ENCODE measurements at places on chromosomes 6 and 20. TPM values are rescaled to one million over a fixed set of nuclear protein-coding genes. Genes with fewer than 3 reads are reported as not detected.
A peak's percentile ranks its signal among the peaks of the same experiment; 100 is the strongest.

DNA sequence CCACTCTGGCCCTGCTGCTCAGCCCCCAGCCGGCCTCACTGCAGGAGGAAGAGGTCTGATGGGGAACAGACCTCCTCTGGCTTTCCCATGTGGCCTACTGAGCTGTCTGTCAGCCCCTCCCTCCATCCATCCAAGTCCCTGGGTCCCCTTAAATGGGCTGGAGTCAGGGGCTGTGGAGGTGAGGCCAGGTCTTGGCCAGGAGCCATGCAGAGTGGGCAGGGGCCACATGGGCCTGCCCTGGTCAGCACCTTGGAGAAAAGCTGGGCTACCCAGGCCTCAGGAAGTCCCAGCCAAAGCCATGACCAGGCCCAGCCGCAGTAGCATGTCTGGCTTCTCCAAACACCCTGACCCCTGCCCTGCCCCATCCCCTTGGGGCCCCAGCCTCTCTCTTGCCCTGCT, 6.3 kb downstream of the SPDEF start:
- no peaks in the 10 kb centered on the region for H3K27me3 ChIP-seq
- no peak for DNase-seq
- H3K4me1 ChIP-seq = no peaks in the 10 kb centered on the region
- H3K36me3 ChIP-seq = no peaks in the 10 kb centered on the region
- no peak overlapping the region for H3K27ac ChIP-seq

DNA sequence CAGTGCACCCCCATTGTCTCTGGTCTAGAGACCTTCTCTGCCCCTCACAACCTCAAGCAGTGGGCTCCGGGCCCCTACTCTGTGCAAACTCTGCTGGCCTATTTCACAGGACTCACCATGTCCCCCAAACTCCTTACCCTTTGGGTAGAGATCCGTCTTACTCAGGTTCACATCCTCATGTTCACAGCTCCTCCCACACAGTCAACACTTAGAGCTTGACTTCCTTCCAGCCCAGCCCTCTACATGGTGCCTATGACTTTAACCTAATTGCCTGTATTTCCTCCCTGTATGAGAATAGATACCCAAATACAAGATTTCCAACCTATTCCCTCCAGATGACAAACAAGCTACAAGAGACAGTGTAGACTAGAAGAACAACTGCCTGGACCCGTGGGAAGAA, 528.6 kb upstream of the JARID2 start:
- no peak overlapping the region for H3K4me3 ChIP-seq
- no peak for DNase-seq
- no peak overlapping the region for H3K27ac ChIP-seq
- H3K36me3 ChIP-seq = no peaks in the 10 kb centered on the region

DNA sequence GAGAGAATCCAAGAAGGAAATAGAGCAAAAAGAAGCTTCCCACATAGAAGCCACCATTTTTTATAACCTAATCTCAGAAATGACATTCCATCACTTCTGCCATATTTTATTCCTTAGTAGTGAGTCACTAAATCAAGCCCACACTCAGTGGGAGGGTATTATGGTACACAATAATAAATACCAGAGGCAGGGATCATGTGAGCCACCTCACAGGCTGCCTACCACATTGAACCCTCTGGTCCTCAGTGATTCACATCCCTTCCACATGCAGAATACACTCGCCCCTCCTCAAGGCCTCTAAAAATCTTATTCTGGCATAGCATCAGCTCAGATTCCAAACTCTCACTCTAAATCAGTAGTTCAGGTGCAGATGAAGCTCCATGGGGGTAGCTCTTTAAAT, 49.4 kb downstream of the TMC2 start:
- no peak overlapping the region for H3K27ac ChIP-seq
- no peaks in the 10 kb centered on the region for H3K4me1 ChIP-seq
- no peak for DNase-seq
- H3K27me3 ChIP-seq = no peaks in the 10 kb centered on the region
- no peaks in the 10 kb centered on the region for H3K36me3 ChIP-seq

TMEM151B gene
- total RNA-seq = 1.2 TPM

GRCh38 chr6:107767637-107768036, 56.5 kb downstream of the SCML4 start:
- no peak for DNase-seq
- no peaks in the 10 kb centered on the region for H3K36me3 ChIP-seq
- 0 out of 2 replicates have a peak, but pooled peaks cover 2% of the 10 kb centered on the region for H3K4me1 ChIP-seq
- no peaks in the 10 kb centered on the region for H3K27me3 ChIP-seq
- no peak overlapping the region for H3K4me3 ChIP-seq
- H3K27ac ChIP-seq = no peak overlapping the region

DNA sequence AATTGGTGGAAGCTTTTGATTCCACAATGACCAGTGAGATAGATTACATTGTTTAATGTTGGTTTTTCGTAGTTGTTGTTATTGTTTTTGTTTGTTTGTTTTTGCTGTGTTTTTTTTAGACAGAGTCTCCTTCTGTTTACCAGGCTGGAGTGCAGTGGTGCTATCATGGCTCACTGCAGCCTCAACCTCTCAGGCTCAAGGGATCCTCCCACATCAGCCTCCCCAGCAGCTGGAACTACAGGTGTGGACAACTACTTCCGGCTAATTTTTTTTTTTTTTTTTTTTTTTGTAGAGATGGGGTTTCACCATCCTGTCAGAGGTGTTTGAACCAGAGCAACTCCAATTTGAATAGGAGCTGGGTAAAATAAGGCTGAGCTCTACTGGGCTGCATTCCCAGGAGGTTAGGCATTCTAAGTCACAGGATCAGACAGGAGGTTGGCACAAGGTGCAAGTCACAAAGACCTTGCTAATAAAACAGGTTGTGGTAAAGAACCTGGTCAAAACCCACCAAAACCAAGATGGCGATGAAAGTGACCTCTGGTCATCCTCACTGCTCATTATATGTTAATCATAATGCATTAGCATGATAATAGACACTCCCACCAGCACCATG, 10.9 kb upstream of the AKAP12 start:
- no peak overlapping the region for H3K27ac ChIP-seq
- H3K27me3 ChIP-seq = no peaks in the 10 kb centered on the region
- no peak overlapping the region for H3K4me3 ChIP-seq
- no peak for DNase-seq

LY6G6D gene
- not detected for total RNA-seq

GRCh38 chr20:63496596-63497120, 2.2 kb downstream of the EEF1A2 start:
- no peaks in the 10 kb centered on the region for H3K36me3 ChIP-seq
- peaks cover 10% of the 10 kb centered on the region for H3K4me1 ChIP-seq
- no peak overlapping the region for H3K27ac ChIP-seq
- no peak overlapping the region for H3K4me3 ChIP-seq
- DNase-seq = no peak

SIRPA gene
- 0.93 TPM for total RNA-seq

DNA sequence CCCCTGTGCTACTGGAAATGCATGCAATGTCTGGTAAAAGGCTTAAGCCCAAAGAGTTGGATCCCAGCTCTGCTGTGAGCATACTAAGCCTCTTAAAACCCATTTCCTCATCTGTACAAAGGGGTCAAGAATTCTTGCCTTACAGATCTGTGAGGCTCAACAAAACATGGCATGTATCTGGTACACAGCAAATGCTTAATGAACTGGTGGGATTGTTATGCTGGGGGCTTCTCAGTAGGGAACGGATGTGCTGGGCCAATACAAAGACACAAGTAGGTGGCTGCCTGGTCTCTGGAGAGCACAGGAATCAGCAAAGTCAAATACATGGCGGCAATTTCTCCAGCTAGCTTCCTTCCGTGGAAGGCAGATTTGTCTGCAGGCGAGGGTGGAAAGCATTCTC, 62.3 kb downstream of the LAMP5 start:
- no peaks in the 10 kb centered on the region for H3K4me1 ChIP-seq
- H3K36me3 ChIP-seq = no peaks in the 10 kb centered on the region
- H3K4me3 ChIP-seq = no peak overlapping the region
- no peak overlapping the region for H3K27ac ChIP-seq
- DNase-seq = no peak

FAM217A gene
- not detected for total RNA-seq

DNA sequence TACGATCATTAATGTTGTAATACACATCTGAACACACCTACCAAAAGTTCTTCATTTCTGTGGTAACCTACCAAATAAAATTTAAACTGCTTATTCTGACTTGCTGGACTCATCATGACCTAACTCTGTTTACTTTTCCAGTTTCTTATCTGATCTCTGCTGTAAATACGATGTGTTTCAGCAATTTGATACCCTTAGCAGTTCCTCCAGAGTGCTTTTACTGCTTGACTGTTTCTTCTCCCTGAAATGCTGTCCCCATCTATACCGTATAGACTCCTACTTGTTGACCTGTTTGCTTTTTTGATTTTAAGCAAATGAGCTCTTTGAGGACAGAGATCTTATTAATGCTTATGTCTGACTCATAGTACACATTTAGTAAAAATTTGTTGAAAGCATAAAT, 119.5 kb downstream of the SCAF8 start:
- H3K27me3 ChIP-seq = no peaks in the 10 kb centered on the region
- H3K4me3 ChIP-seq = no peak overlapping the region
- no peaks in the 10 kb centered on the region for H3K36me3 ChIP-seq
- no peak for DNase-seq
- H3K4me1 ChIP-seq = peaks cover 13% of the 10 kb centered on the region

PAX1 gene
- total RNA-seq = not detected

- peaks cover 4% of the 10 kb centered on the region for H3K4me1 ChIP-seq
- H3K27ac ChIP-seq = no peak overlapping the region
- H3K27me3 ChIP-seq = no peaks in the 10 kb centered on the region
- H3K4me3 ChIP-seq = no peak overlapping the region
- DNase-seq = no peak
Measured at GRCh38 chr6:46284475-46284874, 113.7 kb upstream of the ENPP5 start.

DNA sequence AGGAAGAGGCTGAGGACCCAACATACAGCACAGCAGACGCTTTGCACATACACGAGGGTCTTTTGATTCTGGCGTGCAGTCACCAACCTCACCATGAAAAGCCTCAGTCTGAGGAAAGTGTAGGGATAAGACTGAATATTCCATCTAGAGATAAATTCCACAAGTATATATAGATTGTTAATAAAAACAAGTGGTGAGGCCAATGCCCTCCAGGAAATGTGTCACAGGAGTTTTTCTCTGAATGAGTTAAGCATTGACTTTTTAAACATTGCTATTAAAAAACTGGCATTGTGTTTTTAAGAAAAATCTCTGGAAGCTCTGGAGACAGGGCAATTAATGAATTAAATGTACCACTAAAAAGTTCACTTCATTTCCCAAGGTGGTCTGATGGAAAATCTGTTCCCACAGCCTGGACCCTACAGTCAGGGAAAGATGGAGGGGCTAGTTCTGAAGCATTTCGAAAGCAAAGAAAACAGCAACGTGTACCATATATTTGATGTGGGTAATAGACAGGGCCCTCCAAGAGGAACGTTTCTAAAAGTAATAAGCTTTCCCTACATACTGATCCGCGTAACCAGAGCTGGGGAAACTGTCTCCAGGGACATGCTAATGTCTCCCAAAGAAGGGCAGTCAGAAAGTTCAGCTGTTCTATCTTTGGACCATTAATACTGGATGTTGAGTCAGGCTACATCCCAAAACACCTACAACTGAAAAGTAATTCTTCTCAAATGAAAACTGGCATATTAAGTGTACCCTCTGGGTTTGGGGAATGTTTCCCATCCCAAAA, 301.1 kb downstream of the FOXC1 start:
- no peaks in the 10 kb centered on the region for H3K27me3 ChIP-seq
- no peaks in the 10 kb centered on the region for H3K4me1 ChIP-seq
- H3K4me3 ChIP-seq = no peak overlapping the region
- H3K36me3 ChIP-seq = no peaks in the 10 kb centered on the region
- peak; percentile 25 for DNase-seq

DNA sequence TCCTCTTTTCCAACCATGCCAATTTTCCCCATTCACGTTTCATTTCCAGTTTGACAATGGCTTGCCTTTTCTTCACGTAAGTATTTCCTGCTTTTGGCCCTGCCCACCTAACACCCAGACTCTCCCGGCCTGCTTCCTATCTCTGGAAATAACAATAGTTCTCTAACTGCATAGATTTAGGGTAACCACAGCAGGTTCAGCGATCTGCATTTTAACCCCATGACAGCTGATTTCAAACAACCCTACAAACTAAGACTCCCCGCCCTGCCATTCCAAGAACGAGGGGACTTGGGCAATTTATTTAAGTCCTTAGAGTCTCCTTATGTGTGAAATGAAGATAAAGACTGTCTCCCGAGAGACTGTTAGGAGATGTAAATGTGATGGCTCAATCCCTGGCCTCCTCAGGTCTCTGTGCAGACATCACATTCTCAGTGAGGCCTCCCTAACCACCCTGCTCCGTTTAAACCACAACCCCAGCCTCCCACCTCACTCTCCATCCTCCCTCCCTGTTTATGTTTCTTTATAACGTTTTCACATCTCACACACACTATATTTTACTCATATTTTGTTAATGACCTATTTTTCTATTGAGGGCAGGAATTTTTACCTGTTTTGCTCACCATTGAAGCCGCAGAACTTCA, 134.8 kb downstream of the GJA10 start:
- H3K27me3 ChIP-seq = no peaks in the 10 kb centered on the region
- H3K27ac ChIP-seq = no peak overlapping the region
- no peaks in the 10 kb centered on the region for H3K36me3 ChIP-seq
- H3K4me3 ChIP-seq = no peak overlapping the region
- peaks cover 25% of the 10 kb centered on the region for H3K4me1 ChIP-seq

DNA sequence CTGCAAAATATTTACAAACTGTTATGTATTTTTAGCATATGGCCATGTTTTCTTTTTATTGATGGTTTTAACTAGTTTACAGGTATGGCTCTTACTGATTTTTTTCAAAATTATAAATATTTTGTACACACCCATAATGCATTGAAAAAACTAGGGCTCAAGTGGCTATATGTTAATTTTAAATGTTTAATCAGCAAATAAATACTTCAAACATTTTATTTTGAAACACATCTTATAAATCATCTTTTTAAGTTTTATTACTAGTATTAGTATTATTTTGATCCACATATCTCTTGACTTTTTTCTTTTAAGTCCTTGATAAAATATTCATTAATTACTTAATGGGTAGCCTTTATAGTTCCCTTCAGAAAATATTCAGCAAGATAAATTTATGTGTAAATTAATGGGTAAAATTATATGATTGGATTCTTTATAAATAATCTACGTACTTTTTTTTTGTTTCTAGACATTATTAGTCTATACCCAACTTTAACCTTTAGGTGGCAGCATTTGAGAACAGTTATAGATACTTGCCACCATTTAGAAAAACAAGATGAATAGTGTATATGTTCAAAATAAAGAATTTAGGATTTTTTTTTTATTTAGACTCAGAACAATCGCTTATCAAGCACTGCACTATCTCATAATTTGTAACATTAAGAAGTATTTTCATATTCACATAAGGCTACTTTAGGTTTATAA, 241.9 kb downstream of the ADGRB3 start:
- H3K27ac ChIP-seq = no peak overlapping the region
- DNase-seq = peak; percentile 56
- H3K4me3 ChIP-seq = no peak overlapping the region
- H3K4me1 ChIP-seq = no peaks in the 10 kb centered on the region
- no peaks in the 10 kb centered on the region for H3K36me3 ChIP-seq

MICB gene
- not detected for total RNA-seq
